ENCODE measurements at places on chromosomes 3 and 15. TPM values are rescaled to one million over a fixed set of nuclear protein-coding genes. Genes with fewer than 3 reads are reported as not detected.

- DNase-seq = peak; percentile 41
Measured at GRCh38 chr15:101088788-101089578, 162.9 kb downstream of the CHSY1 start.

GRCh38 chr15:53511175-53511574, 248.3 kb downstream of the WDR72 start:
- DNase-seq = no peak

DNA sequence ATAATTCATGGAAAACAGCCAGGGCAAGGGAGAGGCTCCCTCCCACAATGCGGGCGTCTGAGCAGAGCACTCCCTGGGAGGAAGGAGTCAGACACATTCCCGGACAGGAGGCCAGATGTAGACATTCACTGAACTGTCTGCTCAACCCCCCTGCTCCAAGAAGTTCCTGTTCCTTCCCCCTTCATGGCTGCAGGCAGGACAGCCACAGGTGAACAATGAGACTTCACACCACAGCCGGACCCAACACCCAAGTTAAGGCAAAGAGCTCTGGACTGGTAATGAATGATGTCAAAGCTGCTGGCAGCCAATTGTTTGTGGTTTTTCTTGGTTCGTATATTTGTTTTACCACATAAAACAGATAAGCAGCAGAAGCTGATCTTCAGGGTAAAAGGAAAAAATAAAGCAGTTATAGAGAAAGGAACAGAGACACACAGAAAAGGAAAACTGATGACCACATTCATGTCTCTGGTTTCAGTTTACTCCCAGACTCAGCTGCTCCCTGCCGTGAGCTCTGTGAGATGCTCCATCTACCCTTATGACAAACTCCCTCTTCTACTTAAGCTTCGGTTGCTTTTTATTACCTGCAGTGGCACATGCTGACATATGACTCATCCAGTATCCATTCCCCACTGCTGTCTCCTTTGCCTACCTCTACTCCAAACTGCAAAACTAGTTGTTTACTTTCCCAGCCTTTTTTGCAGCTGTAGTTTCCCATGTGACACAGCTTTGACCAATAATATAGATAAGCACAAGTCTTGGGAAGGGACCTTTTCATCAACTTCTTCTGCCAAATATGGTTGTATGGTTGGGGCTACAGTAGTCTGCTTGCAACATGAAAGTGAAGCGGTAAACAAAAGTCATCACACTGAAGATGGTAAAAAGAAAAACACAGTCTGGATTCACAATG, 33.1 kb downstream of the DZIP1L start:
- no peak for DNase-seq

- DNase-seq = no peak
Measured at GRCh38 chr3:131216801-131217200, 164.8 kb upstream of the NUDT16 start.

- no peak for DNase-seq
Measured at GRCh38 chr3:165846056-165846455, 8.8 kb upstream of the BCHE start.

- peak; percentile 59 for DNase-seq
Measured at GRCh38 chr3:57004229-57004628, 56.2 kb upstream of the SPATA12 start.

DNA sequence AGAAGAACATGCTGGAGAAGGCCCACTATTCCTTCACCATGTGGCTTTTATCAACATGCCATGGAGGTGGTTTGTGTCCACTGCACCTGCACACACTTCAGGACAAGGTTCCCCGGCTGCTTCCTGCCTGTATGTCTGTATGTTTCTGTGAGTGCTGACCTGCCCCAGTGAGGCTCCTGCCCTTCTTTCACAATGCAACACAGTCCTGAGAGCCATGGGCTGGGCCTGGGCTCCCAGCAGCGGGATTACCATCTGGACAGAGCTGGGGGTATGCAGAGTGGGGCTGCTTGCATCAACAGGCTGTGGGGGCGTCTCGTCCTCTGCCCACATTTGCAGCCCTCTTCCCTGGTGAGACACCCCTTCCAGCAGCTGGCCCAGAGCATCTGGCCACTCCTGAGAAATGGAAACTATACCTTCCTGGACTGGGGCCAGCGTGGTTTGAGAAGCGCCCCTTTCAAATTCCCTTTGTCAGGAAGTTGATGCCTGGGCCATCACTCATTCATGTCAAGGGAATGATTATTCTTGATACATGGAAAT, 29.3 kb upstream of the C15orf39 start:
- no peak for DNase-seq

- no peak for DNase-seq
Measured at GRCh38 chr3:189708375-189708774, 77.2 kb downstream of the TP63 start.

DNA sequence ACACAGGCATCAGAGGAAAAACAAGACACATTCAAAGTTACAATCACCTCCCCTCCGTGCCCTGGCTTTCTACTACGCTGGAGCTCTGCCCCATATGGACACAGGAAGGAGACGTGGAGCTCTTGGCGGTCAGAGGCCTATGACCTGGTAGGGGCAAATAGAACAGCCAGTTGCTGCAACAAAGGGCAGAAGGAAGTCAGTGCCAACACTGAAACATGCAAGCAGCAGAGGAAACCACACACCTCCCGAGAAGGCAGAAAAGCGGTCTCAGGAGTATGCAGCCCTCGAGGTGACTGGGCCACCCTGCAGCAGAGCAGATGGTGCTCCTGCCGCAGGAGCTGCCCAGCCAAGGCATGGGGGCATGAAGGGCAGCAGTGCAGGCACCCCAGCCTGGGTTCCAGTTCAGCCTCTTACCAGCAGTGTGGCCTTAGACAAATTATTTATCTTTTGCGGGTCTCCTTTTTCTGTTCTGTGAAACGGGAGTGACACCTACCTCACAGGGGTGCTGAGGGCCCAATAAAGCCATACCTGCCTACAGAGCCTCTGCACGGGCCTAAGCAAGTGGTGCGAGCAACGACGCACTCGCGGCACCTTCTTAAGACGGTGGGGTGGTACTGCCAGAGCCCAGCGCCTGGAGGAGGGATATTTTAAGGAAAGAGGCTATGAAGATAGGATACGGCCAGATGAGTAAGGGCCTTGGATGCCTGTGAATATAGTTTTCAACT, 8.6 kb downstream of the ZXDC start:
- no peak for DNase-seq

GRCh38 chr15:75731248-75732151, 18.9 kb upstream of the CSPG4 start:
- no peak for DNase-seq

DNA sequence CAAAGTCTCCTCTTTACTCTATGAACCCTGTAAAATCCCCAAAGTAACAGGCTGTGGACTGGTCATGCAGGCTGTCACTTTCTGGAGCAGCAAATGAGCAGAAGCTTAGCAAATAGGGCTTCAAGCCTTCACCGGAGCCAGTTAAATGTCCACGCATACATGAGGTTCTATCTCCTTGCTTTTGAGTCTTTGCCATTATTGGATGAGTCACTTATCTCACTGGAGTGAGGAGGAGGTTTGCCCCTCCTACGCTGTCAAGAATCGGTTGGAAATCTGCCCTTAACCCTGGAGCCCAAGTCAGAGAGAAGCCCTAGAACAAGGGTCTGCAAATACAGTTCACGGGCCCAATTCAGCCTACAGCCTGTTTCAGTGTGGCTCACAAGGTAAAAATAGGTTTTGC, 126.1 kb upstream of the CTNNB1 start:
- no peak for DNase-seq

GRCh38 chr3:184380185-184380626, 352 bp downstream of the CHRD start:
- no peak for DNase-seq

Gene GRIP2
- total RNA-seq = 0.88 TPM

Gene MAPKAPK3
- 30.8 TPM for total RNA-seq

Gene ANKRD63
- not detected for total RNA-seq

Gene GOLGA8J
- total RNA-seq = not detected

Gene RBP2
- total RNA-seq = not detected
